ENCODE measurements at places on chromosomes 4 and X.

DNA sequence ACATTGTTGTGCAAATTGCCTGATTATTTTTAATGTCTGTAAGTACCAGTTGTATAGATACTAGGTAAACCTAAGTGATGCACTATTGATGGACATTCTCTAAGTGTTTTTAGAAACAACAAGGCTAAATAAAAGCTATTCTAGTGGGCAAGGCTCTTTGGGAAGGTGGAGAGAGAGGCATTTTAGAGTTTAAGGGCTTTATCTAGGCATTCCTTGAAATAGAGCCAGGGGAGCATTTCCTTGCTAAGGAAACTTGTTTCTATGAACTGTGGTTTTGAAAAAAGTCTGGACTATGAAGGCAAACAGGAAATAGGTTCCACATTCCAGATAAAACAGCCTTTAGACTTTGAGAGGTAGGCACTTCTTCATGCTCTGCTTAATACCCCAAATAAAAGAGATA lies 23.8 kb downstream of the BMX start:
- no peak for DNase-seq

DNA sequence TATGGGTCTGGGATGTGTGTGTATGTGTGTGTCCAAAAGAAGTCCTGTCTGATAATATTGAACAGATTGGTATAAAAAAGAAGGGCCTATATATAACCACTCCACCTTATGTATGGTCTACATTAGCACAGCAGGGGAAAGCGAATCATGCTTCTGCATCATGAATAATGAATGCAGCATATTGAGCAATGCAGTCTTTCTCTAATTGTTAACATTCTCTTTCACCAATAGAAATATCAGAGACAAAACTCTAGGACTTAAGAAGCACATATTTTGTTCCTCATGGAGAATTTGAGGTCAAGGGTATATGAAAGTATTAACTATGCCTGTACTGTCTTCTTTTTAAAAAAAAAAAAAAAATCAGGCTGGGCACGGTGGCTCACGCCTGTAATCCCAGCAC lies 264.3 kb upstream of the NOCT start:
- no peak for DNase-seq

- no peak for DNase-seq
These were observed 2.4 kb upstream of the PKD2 start for GRCh38 chr4:88005076-88005475.

- DNase-seq: peak; percentile 56
These were observed 52.4 kb upstream of the TMEM33 start for GRCh38 chr4:41882625-41883347.

- DNase-seq: no peak
These were observed 42.4 kb upstream of the CEP135 start for GRCh38 chr4:55906323-55906722.

Data from islet precursor cell (in vitro differentiated cells).